Activated CD8-positive, alpha-beta memory T cell treated with anti-CD3 and anti-CD28 coated beads for 1 hour (primary cell): ENCODE measurements at places on chromosomes 7 and 10.

- DNase-seq: no peak
These were observed 179.9 kb downstream of the AUTS2 start for GRCh38 chr7:69778138-69778537.

DNA sequence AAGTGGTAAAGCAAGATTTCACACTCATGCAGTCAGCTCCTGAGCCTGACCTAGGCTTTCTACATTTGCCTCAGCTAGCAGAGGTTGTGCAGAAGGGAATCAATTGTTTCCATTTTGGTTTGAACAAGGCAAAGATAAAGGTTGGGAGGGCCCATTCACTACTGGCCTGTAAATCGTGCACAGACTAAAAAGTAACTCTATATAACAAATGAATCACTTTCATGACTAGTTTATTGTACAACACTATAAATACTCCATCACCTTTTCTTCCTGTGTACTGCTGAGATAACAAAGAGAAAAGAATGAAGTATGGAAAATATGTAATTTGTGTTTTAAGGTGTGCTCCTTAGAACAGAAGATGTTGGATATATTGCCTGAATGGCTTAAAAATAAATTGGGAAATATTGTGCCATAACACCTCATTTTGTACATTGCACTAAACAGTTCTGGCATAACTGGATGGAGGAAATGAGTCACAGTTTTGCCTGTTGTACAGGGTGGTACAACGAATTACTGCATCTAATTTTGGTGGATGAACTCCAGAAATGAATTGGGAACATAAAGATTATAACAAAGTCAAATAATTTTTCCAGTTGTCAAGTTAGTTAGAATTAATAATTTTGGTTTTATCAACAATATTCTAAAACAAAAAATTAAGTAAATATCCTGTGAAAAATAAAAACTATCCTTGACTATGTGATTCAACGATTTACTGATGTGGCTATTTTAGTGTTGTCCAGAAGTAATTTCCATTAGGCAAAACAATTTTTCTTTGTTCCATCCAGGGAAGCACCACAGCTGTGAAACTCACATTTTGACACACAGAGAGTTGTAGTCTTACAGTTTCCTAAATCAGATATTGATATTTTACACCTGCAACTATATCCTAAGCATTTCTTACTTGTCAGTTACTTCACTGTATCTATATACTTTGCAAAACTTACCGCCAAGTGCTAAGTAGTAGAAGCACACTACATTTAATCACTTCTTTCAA, 18.0 kb downstream of the SEMA3C start:
- DNase-seq: no peak

DNA sequence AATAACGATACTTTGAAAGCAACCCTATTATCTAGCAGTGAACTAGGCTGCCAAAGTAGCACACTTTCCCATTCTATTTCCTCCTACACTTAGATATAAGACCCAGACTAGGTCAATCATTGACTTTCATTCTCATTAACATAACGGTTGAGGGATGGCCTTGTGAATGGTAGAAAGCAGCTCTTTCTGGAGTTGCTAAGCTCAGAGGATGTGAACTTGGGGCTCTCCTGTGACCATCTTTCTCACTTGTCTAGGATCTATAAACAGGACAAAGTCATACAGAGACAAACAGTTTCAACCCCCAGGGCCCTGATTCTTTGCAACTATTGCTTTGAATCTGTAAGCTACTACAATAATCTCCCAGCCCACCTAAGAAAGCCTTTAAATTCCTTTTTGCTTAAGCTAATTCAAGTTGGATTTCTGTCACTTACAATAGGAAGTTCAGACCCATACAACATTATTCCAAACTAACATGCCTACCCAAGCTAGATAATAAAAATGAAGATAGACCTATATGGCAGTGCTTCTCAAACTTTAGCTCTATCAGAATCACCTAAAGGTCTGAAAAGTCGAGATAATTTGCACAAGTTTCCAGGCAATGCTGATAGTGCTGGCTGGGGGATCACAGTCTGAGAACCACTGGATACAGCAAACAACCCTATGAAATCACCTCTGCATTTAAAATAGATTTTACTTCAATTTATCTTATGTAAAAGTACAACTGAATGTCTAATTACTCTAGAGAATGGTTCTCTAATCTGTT, 16.7 kb downstream of the P4HA1 start:
- DNase-seq: no peak

GRCh38 chr10:121919666-121920065, 8.2 kb downstream of the ATE1 start:
- no peak for DNase-seq

DNA sequence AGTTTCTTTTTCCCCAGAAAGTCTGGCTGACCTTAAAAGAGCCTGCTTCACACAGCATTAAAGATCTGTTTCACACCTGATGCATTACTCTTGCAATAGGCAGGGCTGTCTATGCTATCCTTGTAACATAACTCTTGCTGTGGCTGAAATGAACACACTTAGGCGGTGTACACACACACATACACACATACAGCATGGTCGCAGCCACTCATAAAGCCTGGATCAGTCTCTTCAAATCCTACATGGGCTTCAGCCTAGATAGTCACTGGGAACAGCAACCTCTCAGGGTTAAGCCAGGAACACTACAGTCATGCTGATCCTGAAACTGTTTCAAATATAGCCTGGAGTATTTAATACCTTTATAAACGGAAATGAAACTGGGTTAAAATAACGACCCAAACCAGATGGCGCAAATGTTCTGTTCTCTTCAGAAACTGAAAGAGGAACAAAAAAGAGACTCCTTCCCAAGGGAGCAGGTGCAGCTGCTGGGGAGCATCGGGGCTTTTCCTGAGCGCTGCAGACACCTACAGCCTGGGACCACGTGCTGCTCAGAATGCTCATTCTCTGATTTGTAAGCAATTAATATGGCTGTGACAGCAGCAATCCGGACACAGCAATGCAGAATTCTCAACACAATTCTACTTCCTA, 61.0 kb upstream of the SFMBT2 start:
- DNase-seq: no peak

DNA sequence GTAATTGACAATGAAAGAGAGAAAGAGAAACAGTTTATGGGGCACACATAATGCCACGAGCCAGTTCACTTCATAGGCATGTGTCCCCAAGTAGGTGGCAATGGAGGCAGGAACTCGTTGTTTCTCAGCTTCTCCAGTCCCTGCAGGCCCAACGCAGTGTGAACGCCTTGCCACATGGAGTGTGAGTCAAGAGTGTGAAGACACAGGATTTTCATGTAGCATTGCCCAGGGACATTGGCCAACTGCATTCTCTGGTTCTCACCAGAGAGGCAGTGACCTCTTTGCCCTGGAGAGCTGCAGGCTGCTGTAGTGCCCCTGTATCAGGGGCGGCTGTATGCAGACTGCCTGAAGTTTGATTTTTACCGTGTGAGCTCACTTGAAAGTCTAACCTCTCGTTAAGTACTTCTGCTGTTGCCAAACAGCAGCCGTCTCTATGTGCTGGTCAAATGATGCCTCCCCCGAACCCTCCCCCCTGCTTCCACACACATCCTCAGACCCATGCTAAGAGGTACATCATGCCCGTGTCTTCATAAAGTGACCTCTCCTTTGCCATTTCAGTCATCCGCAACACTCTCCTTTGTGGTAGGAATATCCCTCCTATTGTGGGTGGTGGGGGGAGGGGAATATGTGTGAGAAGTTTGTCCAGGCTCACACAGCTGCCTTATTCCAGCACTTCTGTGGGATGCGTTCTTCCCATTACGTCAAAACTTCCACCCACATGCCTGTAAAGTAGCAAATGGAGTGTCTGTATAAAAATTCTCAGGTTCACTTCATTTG, 12.7 kb downstream of the LRRC18 start:
- DNase-seq: no peak

DNA sequence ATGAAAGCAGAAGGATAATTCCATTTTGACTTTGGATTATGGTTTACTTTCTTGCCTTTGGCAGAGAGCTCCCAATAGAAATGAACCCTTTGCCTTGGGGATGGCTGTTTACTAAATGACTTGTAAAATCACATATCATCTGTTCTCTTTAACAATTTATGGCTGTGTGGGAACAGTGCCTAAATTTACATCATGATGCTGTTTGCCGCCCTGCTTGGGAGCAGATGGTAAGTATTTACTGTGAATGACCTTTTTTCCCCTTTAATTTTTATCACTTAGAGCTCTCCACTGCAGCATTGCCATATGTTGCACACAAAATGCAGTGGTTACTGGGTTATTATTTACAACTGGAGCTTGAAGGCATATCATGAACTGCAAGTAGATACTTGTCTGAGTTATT, 13.4 kb downstream of the HEPACAM2 start:
- DNase-seq: no peak

DNA sequence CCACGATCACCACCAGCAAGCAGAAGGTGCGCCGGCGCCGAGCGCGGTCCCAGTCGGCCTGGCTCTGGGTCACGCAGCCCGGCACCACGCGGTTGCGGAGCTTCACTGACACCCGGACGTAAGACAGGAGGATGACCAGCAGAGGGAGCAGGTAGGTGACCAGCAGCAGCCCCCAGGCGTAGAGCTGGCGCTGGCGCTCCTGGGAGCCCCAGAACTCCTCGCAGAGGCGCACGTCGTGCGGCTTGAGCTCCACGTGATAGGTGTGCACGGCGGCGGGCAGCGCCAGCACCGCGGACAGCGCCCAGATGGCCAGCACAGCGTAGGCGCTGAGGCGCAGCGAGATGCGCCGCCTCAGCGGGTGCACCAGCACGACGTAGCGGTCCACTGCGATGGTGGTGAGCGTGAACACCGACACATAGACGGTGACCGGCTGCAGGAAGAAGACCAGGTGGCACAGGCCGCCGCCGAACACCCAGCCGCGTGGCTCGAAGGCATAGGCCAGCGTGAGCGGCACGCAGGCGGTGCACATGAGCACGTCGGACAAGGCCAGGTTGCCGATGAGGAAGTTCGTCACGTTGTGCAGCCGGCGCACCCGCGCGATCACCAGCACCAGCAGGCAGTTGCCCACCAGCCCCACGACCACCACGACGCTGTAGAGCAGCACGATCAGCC, 920 bp downstream of the PRLHR start:
- no peak for DNase-seq

GRCh38 chr7:113561446-113561845, 357.4 kb downstream of the PPP1R3A start:
- DNase-seq: no peak

DNA sequence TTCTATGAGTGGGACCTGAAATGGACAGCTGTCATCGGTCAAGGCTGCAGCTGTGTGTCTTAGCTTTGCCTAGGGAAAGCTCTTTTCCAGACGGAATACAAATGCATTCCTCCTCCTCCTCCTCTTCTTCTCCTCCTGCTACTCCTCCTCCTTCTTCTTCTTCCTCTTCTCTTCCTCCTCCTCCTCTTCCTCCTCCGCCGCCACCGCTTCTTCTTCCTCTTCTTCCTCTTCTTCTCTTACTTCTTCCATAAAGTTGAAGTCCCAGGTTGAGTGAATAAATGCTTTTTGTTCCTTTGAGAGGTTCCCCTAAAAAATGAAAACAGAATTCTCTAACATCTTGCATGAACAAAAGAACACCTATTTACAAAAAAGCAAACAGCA, 28.7 kb downstream of the KLF6 start:
- no peak for DNase-seq

GRCh38 chr7:123782071-123782798, 33.4 kb upstream of the WASL start:
- no peak for DNase-seq

DNA sequence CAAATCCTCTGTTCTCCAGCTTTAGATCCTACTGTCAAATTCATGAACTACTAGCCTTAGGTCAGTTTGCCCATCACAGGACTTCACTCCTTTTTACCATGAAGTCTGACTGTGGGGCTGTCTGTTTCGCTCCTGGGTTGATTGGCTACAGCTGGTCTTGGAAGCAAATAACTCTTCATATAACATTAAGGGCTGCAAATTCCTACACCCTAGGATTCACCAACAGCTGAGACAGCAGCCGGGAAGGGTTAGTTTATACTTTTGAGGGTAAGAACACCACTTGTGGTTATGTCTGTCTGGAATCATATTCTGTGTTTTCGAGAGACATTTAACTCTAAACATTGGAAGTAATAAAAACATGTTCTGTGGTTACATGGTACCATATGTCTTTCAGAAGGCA, 55.9 kb upstream of the KIAA1217 start:
- DNase-seq: no peak

DNA sequence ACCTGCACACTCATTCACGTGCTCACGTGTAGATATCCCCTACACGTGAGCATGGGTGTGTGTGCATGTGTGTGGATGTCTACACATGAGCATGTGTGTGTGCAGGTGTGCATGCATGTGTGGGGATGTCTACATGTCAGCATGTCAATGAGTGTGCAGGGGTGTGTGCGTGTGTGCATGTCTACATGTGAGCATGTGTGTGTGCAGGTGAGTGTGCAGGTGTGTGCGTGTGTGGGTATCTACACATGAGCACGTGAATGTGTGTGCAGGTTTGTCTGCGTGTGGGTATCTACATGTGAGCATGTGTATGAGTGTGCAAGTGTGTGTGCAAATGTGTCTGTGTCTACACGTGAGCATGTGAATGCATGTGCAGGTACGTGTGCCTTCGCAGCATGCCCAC, 274.8 kb downstream of the PTPRN2 start:
- no peak for DNase-seq

- no peak for DNase-seq
These were observed 317.3 kb downstream of the ADARB2 start for GRCh38 chr10:1419796-1420610.

DNA sequence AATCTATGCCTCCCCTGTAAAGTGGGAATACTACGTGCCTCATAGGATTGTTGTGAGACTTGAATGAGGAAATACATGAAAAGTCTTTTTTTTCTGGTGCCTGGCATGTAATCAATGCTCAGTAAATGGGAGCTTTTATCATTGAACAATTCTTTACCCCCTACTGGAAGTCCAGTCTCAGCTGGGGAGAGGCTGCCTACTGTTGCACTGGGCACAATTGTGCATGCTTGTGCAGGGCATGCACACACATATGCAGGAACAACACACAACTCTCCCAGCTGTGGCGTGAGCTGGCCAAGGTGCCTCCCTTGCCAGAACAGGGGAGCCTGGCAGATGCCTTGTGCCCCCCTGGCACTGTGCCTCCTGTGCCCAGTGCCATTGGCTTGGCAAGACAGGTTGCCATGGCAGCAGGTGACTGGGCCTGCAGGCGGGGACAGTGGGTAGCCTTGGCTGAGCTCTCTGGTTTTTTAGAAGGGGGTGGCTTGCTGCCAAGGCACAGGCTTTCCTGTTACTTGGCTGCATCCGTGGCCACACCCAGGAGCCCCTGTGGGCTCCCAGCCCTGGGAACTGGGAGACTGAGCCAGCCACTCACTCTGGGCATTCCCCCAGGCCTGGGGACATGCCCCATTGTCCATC, 16.1 kb upstream of the PALD1 start:
- no peak for DNase-seq

DNA sequence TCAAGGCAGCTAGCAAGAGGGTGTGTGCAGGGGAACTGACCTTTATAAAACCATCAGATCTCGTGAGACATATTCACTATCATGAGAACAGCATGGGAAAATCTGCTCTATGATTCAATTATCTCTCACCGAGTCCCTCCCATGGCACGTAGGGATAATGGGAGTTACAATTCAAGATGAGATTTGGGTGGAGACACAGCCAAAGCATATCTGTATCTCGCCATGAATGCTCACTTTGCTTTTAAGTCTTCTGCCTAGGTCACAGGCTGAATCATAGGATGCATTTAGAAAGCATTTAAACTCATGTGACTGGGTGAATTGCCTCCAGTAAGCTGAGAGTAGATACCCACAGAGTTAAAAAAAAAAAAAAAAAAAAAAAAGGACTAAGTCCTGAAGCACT, 220.0 kb downstream of the AGMO start:
- DNase-seq: no peak
